ENCODE measurements at places on chromosomes 6 and 20.

- no peak for DNase-seq
Measured at GRCh38 chr6:27889628-27890444, 22.4 kb downstream of the OR2B2 start.

DNA sequence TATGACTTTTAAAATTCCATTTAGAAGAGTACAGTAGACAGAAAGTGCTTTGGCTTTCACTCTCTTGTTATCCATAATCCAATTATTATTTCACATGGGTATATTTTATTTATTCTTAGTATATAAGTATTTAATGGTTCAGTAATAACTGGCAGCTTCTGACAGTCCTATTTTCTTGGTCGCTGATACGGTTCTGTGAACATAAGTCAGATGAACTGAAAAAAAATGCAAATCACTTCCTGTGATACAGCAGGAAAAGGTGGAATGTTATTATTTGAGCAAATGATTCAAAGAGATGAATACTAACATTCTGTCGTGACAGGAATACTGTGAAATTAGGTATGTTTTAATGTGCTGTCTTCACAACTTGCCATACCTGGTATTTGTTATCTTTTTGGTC lies 132.3 kb downstream of the ARHGAP18 start:
- no peak for DNase-seq

DNA sequence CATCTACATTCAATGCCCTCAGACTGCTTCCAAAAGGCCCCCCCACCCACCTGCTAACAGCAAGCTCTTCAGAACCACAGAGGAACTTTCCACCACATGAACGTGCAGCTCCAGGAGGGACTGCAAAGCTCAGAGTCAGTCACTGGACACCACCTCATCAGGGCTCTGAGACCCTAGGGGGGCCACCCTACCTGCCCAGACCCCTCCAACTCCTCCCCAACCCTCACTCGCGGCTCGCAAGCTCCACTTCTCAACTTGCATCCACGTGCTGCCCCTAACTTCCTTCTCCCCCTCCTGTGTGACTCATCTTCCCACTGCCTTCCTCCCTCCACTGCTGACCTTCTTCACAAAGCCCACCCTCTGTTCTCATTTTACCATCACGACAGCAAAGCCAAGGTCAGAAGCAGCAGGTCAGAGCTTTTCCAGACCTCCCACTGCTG lies 6.5 kb downstream of the MBOAT1 start:
- DNase-seq, result no peak

GRCh38 chr20:5214826-5215225 lies 88.0 kb downstream of the CDS2 start:
- DNase-seq, result no peak

DNA sequence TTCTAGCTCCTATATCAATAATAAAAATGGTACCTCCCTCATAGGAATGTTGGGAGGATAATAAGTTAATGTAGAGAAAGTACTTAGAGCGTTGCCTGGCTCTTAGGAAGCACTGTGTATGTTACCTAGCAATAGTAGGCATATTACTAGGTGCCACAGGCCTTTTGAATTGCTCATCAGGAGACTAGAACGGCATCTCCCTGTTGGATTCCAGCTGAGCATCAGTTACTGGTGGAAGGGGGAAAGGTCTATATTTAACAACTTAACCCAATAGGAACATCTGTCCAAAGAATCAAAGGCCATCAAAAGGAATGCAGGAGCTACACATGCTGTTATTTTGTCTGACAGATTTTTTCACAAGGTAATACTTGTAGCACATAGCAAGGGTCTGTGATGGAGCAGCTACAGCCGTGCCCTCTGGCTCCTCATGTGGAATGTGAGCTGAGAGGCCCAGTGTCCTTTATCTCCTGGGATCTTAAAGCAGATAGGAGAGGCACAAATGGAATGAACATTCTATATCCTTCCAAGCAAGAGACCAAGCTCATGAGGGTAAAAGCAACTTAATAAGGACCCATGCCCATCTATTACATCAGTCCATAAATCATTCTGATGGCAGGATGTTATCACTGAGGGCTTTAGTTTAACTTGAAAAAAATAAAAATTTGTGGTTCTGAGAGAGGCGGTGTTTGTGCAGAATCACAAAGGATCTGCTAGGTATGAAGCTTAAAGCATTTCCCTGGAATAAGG lies 184.9 kb upstream of the LAMP5 start:
- no peak for DNase-seq

DNA sequence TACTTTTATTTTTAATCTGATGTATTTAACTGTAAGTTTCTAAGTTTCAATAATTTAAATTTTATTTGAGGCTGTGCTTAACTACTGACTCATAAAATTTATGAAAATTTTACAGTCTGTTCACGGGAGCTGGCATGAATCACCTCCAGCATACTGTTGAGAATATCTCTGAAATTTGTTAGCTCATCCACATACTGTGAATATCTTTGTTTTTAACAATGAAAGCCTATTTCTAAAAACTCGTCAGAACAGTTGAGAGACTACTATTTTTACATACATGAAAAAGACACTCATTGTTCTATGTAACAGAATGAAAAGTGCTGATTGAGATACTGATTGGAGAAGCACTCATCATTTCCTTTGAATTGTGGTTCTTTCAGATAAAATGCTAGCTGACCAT lies 749.3 kb downstream of the TENT5A start:
- no peak for DNase-seq

DNA sequence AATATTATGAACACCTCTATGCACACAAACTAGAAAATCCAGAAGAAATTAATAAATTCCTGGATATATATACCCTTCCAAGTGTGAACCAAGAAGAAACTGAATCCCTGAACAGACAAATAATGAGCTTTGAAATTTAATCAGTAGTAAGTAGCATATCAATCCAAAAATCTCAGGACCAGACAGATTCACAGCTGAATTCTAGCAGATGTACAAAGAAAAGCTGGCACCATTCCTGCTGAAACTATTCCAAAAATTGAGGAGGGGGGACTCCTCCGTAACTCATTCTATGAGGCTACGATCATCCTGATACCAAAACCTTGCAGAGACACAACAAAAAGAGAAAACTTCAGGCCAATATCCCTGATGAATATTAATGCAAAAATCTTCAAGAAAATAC lies 67.0 kb upstream of the PDE7B start:
- DNase-seq, result no peak

- DNase-seq, result no peak
Measured at GRCh38 chr6:132872923-132873322, 58.6 kb downstream of the RPS12 start.

GRCh38 chr6:146544616-146545182 lies 1.1 kb downstream of the RAB32 start:
- no peak for DNase-seq

DNA sequence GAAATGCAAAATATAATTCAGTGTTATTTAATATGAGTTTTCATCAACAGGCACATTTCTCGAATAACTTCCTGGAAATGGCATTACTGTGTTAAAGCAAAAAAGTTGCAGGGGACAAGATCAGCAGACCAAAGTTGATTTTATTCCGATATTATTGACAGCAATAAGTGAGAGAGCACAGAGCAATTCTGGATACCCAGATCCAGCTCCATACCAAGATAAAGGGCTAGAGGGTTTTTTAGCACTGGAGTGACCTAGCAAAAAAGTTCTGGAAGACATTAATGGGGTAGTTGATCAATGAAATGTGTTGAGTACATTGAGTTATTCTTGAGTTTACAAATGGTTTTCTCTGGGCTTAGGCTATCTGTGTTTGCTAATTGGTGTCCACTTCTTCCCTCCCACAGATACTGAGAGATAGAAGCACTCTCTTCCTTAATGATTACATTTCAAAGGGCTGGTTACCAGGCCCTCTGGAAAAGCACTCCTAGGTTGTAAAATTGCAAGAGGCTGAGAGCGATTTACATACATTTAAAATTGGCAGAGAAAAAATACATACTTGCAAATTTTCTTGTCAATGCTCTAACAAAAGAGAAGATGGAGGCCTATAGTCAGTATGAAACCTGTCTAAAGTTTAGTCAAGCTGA lies 47.0 kb upstream of the MANEA start:
- no peak for DNase-seq

- DNase-seq, result no peak
Measured at GRCh38 chr20:39886650-39887190, 802.3 kb downstream of the MAFB start.

DNA sequence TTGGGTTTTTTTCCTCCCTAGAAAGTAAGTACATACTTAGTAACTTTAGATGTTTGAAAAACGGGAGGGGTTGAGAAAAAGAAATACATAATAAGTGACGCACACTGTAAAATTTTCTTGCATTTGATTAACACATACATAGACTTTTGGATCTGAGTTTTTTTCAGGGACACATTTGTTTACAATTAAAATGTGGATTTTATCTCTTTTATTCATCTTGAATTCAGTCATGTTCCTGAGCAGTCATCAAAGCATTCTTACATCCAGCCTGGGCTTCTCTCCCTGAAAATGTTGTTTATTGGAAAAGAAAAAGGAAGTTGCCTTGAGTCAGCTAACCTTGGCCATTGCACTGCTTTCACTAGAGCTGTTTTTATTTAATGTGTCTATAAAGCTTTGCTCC lies 8.7 kb upstream of the RPP40 start:
- DNase-seq, result no peak

DNA sequence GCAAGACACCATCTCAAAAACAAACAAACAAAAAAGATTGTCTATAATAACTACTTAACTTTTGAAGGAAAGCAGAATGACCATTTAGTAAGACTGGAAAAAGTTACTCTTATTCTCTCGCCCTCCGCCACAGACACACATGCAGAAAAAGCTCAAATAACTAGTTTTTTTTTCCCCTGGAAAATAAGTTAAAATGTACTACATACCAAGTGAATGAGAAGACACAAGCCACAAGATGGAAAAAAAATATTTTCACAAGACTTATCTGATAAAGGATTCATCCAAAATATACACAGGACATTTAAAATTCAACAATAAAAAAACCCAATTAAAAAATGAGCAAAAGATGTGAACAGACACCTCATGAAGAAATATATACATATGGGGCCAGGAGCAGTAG lies 31.9 kb downstream of the NUDT3 start:
- no peak for DNase-seq

GRCh38 chr20:1802385-1803060 lies 92.7 kb upstream of the SIRPA start:
- no peak for DNase-seq

DNA sequence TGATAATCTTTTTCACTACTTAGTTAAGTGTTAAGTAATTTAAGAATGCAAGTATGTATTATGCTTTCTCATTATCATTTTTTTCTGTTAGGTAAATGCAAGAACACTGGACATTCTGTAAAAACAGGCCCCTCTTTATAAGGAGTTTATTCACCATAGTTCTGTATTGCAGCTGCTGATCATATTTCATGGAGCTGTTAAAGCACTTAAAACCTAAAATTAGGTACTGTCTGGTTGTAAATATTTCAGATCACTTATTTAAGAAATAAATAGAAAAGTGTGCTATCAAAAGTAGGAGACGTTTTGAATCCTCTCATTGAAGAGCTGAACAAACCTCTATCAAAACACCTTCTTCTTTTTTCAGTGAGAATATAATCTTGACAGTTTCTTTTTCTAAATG lies 3.9 kb downstream of the EYA4 start:
- DNase-seq, result no peak

DNA sequence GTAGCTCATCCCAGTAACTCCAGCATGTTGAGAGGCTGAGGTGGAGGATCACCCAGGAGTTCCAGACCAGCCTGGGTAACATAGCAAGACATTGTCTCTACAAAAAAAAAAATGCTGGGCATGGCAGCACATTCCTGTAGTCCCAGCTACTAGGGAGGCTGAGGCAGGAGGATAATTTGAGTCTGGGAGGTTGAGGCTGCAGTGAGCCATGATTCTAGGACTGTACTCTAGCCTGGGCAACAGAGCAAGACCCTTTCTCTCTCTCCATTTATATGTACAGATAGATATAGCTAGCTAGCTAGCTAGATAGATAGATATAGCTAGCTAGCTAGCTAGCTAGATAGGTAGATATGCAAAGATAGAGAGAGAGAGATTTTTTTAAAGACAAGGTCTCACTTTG lies 20.4 kb downstream of the ILRUN start:
- no peak for DNase-seq

GRCh38 chr6:57108691-57109090 lies 18.7 kb downstream of the ZNF451 start:
- DNase-seq, result no peak

DNA sequence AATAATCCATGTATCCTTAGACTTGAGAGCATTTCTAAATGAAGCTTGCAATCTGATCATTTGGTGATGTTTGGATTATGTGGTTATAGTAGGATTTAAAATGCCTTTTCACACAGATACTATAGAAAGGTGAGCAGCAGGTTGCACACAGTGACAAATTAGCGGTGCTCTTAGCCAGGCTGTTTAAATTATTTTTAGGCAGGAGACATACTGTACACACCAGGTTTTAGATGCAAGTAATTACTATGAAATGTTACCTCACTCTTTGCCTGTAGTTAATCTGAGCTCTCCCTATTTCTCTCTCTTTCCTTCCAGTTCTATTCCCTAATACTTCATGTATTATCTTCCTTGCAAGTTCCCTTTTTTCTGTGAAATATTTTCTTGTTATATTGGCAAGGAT lies 191.7 kb downstream of the RIMS1 start:
- DNase-seq, result no peak

GRCh38 chr6:259901-260508 lies 32.3 kb upstream of the DUSP22 start:
- DNase-seq, result no peak

DNA sequence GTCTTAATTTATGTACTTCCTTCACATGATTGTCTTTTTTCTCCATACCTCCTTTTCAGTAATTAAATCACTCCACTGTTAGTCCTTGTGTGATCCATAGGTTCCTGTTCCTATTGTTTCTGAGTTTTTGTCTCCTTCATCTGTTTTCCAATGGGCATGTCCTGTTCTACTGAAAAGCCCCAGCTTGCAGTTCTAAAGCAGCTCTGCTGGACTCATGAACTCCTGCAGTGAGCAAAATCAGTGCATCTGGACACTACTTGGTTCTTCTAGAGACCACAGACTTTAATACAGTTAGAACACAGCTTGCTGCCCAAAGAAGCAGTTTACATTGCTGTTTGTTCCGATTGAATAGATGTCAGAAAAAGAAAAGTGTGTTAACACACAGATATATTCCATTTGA lies 593.3 kb upstream of the HS3ST5 start:
- DNase-seq, result no peak

- no peak for DNase-seq
Measured at GRCh38 chr20:52433326-52434040, 241.9 kb upstream of the ZFP64 start.

DNA sequence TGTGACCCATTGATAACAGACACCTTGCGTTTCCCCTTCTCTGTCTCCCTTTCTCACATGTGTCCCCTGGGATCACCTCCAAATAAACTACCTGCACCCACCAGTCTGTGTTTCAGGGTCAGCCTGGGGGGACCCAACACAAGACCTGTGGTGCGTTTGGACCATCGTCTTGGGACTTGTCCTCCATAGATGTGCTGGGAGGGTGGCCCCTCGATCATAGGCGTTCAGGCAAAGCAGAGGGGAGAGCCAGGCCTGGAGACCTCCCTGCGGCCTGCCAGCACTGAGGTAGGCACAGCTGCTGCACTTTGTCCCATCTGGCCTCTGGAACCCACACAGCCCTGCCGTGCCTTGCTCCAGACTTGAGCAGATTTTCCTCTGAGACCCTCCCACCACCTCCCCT lies 18.1 kb downstream of the CST9 start:
- no peak for DNase-seq

- no peak for DNase-seq
Measured at GRCh38 chr20:4812641-4813075, 90.9 kb downstream of the PRND start.

GRCh38 chr6:53431704-53432103 lies 83.0 kb upstream of the ELOVL5 start:
- no peak for DNase-seq

- DNase-seq, result no peak
Measured at GRCh38 chr20:13148961-13149360, 72.1 kb upstream of the ISM1 start.

Data from effector memory CD8-positive, alpha-beta T cell (primary cell).